OCI-LY7 (cell line): ENCODE measurements at places on chromosomes 3 and 15. TPM values are rescaled to one million over a fixed set of nuclear protein-coding genes. Genes with fewer than 3 reads are reported as not detected.

The EAF1 gene
- total RNA-seq, result 21.6 and 24.1 TPM in 2 replicates

The WNT5A gene
- 16.2 and 18.1 TPM in 2 replicates for total RNA-seq

The DUOXA2 gene
- total RNA-seq, result not detected in 2 replicates

The CPLX3 gene
- total RNA-seq, result 1.5 and 2.1 TPM in 2 replicates
